ENCODE measurements at places on chromosomes 4 and X.

GRCh38 chrX:41781500-41781899 lies 57.5 kb downstream of the GPR82 start:
- peak; percentile 36 for DNase-seq

- DNase-seq = no peak
Observed at GRCh38 chr4:123386609-123387008, 10.0 kb upstream of the SPRY1 start.

- DNase-seq = no peak
Observed at GRCh38 chrX:17634542-17635207, 102.6 kb upstream of the SCML1 start.

GRCh38 chr4:7268941-7269340 lies 76.6 kb downstream of the SORCS2 start:
- no peak for DNase-seq

DNA sequence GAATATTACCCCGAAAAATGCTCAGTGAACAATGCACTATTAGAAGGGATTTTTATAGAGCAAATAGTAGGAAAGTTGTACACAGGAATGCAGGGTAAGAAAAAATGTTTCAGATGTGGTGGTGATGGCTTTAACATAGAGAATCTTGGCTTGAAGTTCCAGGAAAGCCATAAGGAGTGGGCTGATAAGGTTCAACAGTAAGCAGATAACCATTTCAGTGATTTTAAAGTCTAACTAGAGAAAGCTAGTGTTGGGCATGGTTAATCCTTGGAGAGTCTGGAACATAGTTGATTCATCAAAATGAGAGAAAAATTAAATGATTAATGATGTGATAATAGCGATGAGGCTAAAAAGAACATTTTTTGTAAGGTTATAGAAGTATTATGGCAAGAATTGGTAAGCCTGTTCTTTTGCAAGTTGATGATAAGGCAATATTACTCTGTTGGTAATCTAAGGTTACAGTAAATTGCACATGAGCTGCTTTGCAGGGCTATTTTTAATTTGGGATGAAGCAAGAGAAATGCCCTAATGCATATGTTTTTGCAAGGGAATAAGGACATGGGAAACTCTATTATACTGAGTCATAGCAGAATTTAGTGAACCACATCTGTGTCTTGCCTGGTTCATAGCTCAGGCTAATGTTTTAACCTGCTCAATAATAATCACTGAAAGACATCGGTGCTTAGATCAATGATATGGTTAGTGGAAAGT lies 44.3 kb downstream of the GALNTL6 start:
- DNase-seq = no peak

GRCh38 chr4:21410372-21410771 lies 538.2 kb downstream of the KCNIP4 start:
- no peak for DNase-seq

DNA sequence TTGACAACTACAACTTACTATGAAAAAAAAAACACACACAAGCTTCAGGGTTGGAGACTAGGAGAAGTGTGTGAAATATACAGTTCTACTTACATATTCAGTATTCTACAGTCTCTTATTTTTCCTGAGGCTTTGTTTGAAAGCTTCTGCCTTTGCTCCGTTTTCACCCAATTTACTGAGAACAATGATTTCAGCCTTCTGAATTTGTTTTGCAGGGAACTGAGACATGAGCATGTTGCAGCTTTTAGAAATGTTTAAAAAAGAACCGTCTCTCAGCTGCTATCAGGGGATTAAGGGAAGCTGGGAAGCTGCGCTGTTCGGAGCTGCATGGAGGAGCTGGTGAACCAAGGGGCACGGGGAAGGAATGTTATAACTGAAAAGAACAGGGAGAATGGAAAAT lies 85.7 kb downstream of the QDPR start:
- no peak for DNase-seq

DNA sequence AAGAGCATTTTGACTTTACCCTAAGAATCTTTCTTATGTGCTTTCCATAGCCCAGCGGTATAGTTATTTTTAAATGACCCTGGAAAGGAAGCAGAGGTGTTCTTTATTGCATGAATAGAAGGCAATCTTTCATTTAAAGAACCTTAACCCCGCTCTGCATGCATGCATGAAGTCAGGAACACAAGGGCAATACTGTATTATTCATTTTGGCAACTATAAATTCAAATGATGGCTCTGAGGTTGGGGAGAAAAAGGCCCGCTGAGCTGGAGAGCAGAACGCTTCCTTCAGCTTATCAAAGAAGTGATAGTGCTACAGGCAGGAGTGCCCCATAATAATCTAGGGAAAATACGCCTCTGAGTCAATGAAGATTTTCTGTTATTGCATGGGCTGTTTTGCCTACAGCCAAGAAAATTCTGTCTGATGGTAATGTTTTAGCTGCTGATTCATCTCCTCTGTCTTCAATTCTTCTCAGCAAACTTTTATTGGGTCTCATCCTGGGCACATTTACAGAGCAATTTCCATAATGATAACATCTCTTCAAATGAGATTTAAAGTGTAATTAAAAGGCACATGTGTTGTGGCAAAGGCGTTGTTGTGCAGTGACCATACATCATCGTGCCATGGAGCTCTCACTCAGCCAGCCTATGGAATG lies 452.2 kb upstream of the FTHL17 start:
- DNase-seq = peak; percentile 26
